ENCODE measurements at places on chromosomes 3 and 15.

DNA sequence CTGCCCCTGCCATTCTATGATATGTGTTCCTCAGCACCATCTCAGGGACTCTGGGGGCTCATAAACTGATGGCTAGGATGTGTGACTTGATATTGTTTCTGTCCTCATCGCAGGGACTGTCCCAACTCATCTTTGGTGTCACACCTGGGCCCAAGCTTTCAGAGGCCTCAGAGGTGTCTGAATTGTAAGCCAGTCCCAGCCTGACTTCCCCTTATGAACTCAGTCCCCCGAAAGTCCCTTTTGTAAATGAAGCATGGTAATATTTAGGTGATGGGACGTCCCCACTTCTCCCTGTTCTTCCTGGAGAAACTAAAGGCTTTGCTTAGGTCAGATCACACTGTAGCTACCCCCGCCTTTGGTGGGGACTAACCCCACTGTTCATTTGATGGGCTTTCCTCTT is 142.4 kb upstream of the TLE3 start:
- DNase-seq: no peak

DNA sequence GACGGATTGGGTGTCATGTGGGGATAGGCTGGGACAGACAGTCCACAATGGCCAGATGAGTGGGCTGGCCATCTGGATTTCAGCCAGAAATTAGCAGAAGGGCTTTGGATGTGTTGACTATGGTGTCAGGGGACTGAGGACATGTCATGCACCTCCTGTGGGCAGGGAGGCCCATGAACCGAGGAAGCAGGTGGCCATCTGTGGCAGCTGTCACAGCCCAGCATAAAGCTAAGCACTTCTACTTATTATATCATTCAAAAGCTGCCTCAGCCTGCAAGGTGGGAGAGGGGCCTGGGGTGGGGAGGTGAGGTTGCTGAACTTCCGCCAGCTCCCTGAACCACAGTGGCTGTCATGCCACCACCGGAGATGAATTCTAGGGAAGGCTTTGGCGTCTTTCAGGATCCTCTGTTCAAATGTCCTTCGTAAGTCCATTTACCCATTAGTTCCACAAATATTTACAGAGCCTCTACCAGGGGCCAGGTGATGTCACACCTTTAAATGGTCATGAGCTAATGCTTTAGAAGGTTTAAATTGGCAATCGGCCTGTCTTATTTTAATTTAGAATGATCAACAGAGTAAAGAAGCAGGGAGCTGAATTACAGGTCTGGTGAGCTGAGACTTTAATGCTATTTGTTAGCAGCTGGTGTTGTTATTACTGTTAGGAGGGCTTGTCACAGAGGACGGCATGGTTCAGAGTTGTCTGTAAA is 23.6 kb upstream of the CAV3 start:
- no peak for DNase-seq

- DNase-seq: no peak
Observed at GRCh38 chr15:79003896-79004295, 59.0 kb upstream of the CTSH start.

DNA sequence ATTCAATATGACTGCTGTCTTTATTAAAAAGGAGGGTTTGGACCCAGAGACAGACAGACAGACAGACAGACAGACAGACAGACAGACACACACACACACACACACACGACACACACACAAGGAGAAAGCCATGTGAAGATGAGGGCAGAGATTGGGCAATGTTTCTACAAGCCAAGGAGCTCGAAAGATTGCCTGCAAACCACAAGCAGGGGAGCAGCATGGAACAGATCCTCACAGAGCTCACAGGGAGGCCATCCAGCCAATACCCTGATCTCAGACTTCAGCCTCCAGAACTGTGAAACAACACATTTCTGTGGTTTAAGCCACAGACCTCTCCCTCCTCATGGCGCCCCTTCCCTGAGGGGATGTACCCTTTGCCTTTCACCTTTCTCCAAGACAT is 35.8 kb upstream of the ABHD2 start:
- DNase-seq: peak; percentile 43

- DNase-seq: no peak
Observed at GRCh38 chr15:64901914-64902313, 9.8 kb upstream of the ANKDD1A start.

DNA sequence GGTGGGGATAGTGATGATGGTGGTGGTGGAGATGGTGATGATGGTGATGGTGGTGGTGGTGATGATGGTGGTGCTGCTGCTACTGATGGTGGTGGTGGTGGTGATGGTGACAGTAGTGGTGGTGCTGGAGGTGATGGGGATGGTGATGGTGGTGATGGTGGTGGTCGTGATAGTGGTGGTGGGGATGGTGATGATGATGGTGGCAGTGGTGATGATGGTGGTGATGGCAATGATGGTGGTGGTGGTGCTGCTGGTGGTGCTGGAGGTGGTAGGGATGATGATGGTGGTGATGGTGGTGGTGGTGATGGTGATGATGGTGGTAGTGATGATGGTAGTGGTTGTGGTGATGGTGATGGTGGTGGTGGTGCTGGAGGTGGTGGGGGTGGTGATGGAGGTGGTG is 21.3 kb downstream of the DNAJB8 start:
- no peak for DNase-seq

DNA sequence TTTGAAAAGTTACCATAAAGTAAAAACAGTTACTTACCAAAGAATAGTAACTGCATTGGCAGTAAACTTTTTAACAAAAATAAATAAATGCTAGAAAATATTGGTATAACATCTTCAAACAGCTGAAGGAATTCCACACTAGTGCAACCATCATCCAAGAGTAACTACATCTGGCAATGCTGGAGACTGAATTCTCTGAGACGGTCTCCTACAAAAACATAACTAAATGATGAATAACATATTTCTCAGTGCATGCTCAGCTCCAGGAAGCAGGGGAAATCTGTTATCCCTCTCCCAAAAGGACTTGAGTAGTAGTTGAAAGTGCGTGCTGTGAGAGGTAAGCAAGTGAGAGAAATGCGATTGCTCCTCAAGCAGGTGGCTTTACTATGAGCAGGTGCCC is 526.8 kb upstream of the CCDC54 start:
- DNase-seq: no peak

GRCh38 chr3:195149292-195150030 is 121.5 kb downstream of the XXYLT1 start:
- no peak for DNase-seq

GRCh38 chr15:99712415-99712814 is 20.8 kb downstream of the LYSMD4 start:
- no peak for DNase-seq

DNA sequence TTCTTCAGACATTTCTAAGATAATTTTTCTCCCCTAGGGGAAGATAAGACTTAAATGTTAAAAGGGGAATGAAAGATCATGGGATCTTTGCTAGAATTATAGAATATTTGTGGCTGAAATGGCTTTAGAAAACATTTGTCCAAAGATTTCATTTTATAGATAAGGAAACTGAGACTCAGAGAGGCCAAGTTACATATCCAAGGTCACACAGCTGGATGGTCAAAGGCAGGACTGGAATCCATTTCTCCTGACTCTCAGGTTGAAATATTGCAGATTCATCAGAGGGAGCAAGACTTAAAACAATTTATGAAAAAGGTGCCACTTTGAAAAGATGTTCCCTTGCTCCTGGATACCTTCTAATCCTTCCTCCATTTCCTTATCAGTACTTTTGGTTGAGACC is 19.5 kb upstream of the LEKR1 start:
- no peak for DNase-seq

- no peak for DNase-seq
Observed at GRCh38 chr3:116087426-116087825, 357.9 kb downstream of the LSAMP start.

DNA sequence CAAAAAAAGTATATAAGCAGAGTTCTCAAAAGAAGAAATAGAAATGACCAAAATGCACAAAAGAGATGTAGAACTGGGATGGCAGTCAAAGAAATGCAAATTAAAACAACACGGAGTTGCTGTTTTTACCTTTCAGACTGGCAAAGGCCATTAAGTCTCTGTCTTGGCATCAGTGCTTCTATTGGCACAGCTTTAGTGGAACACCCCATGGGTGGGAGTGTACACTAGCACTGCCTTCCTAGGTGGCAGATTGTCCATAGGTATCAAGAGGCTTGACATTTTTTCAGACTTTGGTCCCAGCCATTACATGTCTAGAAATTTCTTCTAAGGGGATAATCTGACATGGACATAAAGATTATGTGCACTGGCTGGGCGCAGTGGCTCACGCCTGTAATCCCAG is 58.1 kb upstream of the VILL start:
- DNase-seq: no peak

DNA sequence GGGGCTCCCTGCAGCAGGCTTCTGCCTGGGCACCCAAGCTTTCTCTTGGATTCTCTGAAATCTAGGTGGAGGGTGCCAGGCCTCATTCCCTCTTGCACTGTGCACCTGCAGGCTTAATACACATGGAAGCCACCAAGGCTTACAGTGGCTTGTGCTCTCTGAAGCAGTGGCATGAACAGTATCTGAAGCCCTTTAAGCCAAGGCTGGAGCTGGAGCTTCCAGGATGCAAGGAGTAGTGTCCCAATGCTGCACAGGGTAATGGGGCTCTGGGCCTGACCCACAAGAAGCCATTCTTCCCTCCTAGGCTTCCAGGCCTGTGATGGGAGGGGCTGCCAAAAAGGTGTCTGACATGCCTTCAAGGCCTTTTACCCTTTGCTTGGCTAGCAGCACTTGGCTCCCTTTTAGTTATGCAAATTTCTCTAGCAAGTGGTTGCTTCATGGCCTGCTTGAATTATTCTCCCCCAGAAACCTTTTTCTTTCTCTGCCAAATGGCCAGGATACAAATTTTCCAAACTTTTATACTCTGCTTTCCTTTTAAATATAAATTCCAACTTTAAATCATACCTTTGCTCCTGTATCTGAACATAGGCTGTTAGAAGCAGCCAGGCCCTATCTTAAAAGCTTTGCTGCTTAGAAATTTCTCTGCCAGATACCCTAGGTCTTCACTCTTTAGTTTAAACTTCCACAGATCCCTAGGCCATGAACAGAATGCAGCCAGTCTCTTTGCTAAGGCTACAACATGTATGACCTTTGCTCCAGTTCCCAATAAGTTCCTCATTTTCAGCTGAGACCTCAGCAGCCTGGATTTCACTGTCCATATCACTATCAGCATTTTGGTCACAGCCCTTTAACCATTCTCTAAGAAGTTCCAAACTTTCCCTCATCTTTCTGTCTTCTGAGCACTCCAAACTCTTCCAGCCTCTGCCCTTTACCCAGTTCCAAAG is 201.1 kb upstream of the LRRFIP2 start:
- DNase-seq: peak; percentile 62

- no peak for DNase-seq
Observed at GRCh38 chr3:62361824-62362223, 11.5 kb downstream of the FEZF2 start.

Measured in suppressor macrophage (primary cell).